ENCODE measurements at places on chromosomes 3 and 15. TPM values are rescaled to one million over a fixed set of nuclear protein-coding genes. Genes with fewer than 3 reads are reported as not detected.

- DNase-seq = no peak
Measured at GRCh38 chr3:109596991-109597390, 259.6 kb upstream of the DPPA4 start.

DNA sequence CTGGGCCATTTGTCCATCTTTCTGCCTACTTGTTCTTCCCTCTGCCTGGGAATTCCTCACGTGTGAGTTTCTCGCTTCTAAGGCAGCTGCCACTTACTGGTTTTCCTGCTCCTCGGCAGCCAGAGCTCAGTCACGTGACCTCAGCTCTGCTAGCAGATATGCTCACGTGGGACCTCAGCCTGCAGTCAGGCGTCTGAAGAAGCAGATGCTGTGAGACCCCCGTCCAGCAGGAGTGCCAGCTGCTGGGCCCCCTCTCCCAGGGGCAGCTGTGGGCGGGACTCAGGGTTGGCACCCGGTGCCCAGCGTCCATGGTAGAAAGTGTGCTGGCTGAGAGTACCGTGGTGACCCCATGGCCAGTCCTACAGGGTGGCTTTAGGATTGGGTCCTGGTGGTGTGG, 161.3 kb upstream of the TLE3 start:
- no peak for DNase-seq

DNA sequence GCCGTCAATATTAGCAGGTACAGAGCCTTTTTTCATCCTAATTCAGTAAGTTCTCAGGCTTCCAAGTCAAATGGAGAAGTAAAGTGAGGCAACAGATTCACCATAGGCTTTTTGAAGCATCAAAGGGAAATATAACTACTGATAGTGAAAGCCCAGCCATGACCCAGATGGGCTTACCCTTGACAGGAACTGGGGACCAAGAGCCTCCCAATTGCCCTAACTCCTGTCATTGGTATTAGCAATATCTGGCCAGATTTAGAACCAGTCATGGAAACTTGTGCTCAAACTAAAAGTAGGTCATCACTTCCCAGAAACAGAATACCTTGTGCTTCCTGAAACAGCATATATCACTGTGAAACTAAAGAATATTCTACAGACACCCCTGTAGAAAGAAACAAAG, 33.0 kb downstream of the NME9 start:
- DNase-seq = no peak

DNA sequence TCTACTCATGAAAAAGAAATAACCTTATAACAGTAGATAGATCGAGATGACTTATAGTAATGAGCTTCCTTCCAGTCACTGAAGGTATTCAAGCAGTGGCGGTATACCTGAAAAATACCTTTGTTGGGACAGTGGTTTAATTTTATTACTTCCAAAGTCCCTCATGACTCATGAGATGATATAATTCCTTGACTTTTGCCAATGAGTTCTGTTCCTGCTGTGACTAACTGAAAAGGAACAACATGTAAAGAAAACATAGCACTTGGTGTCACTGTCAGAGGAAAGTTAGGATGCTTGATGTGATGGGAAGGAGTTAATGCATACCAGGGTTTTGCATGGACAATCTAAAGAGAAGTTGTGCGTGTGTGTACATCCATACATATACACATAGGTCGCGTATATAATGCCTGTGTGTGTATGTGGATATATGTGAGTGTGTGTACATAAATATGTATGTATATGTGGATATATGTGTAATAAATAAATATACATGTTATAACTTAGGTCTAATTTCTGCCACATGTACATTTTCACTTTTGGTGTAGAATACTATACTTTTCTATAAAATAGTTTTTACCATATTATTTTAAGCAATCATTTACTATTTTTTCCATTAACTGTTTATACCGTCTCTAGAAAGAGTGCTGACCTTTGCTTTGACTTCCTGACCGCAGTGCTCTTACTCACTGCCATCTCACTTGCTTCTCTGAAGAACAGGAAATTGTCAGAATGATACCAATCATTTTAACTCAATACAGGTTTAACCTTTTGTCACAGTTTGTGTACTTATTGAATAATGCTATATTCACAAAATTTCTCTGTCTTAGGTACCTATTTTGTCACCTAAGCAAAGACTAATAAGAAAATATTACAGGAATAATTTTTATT, 12.6 kb upstream of the PAK2 start:
- DNase-seq = peak; percentile 96

DNA sequence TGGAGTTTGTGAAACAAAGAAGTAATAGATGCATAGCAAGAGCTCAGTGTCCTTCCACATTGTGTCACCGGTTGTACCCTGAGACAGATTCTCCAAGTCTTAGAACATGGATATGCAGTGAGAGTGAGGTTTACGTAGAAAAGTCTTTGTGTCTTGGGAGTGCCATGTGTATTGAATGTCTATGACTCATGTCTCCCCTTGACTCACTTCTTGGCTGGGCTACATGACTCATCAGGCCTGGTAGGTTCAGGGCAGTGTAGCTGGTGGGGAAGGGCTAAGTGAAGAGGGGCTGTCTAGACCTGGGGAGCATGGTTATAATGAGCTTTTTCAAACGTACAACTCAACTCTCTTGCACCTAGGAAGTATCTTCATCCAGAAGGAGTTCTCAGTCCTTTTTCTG, 167.4 kb downstream of the GAP43 start:
- DNase-seq = peak; percentile 98

- peak; percentile 65 for DNase-seq
Measured at GRCh38 chr3:59052803-59053411, 3.1 kb upstream of the CFAP20DC start.

- DNase-seq = peak; percentile 41
Measured at GRCh38 chr3:84600703-84601225, 358.0 kb upstream of the CADM2 start.

DNA sequence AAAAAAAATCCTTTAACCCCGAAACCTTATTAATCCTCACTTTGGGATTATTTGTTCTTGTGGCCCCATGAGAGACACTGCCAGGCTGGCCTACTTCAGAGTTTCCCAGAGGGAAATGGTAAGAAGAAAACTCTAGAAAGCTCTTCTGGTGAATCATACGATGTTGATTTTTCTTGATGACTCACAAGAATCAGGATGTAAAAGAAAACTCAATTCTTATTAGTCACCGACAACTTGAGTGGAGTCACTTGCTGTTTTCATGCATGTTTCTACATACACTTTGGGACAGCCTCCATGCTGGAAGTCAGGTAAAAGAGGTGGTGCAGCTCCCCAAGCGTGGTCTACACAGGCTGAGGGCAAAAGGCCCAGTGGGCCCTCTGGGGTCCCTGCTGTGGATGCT, 42.8 kb downstream of the MYO5C start:
- peak; percentile 93 for DNase-seq

- DNase-seq = no peak
Measured at GRCh38 chr3:38994251-38994650, 57.5 kb downstream of the SCN11A start.

GRCh38 chr3:169147238-169148008, 516.1 kb downstream of the MECOM start:
- DNase-seq = peak; percentile 73

DNA sequence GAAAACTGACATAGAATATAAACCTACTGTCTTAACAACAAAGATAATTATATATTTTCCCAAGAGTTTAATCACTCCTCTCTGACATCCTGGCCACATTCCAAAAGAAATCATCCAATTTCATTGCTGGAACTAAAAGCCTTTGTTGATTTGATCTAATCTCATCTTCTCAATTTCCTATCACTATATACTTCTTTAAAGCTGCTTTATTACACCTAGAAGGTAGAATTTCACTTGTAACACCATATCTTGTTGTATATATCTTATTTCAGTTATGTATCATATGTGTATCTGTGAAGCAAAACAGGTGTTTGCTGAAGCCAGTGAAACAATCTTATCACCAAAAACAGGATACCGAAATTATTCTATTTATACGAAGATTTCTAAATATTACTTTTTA, 740.2 kb downstream of the ROBO1 start:
- no peak for DNase-seq

DNA sequence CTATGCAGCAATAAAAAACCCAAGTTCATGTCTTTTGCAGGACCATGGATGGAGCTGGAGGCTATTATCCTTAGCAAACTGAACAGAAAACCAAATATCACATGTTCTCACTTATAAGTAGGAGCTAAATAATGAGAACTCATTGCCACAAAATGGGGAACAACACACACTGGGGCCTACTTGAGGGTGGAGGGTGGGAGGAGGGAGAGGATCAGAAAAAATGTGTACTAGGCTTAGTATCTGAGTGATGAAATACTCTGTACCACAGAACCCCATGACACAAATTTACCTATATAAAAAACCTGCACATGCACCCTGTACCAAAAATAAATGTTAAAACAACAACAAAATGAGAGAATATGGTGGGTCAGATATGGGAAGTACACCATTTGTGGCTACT, 49.6 kb upstream of the AADACL2 start:
- DNase-seq = no peak

DNA sequence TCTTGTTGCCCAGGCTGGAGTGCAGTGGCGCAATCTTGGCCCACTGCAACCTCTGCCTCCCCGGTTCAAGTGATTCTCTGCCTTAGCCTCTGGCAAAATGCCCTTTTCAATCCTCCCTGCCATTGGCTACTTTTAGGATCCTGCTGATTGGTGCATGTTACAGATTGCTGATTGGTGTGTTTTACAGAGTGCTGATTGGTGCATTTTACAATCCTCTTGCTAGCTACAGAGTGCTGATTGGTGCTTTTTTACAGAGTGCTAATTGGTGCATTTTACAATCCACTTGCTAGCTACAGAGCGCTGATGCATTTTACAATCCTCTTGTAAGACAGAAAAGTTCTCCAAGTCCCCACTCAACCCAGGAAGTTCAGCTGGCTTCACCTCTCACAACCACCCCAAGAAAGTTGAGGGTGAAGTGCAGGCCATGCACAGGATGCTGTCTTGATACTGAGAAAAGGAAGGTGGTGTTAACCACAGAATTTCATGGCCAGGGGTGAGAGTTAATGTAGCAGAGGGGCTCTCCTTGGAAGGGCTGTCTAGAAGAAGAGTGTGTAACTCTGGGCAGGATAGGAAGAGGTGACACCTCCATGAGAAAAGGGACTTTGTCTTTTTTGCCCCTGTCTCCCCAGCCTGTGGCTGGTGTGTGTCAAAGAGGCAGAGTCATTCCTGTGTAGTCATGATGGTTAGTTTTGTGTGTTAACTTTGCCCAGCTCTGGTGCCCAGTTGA, 145.9 kb downstream of the APBA2 start:
- DNase-seq = no peak

DNA sequence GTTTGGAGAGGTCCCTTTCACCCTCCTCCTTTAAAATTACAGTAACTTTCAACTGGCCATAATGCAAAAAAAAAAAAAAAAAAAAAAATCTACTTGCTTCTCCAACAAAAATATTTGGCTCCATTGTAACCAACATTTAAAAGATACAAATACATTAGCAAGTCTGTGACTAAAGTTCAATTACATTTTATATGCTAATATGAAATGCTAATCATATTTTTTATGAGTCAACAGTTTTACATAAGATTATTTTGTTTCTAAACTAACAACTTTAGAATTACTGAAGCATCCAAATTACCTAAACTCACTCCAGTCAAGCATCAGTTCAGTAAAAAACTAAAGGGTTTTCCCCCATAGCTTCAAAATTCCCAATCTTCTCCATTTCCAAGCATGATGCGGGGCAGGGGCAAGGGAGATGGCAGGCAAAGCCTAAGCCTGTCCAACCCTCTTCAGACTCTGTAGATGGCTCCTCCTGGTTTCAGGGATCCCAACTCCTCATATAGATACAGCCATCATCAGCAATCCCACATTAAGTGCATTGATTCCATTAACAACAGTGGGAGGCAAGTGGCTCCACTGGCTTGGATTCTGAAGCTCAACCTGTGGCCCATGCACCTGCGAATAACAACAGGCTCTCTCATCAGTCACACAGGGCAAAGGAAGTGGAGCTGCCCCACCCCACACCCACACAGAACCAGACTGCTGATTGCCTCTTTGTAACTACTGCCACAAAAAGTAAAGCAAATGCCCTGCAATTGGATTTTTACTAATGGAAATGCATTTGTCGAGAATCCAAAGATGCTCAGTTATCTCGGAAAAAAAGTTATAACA, 15.0 kb downstream of the SFMBT1 start:
- DNase-seq = no peak

DNA sequence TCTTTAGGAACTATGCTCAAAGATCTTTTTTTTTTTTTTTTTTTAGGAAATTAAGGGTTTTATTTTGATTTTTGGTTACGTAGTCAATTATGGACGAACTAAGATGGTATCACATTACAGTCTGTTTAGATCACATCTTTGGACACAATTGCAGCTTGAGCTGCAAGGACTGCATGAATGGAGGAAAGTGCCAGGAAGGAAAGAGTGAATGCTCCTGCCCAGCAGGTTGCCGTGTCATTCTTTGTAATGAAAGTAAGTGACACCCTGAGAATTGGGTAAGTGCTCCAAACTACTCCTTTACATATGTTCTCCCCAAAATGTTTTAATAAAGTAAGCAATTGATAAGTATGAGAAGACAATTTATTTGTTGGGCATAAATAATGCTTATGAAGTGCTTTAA, 716.5 kb upstream of the GOLIM4 start:
- no peak for DNase-seq

DNA sequence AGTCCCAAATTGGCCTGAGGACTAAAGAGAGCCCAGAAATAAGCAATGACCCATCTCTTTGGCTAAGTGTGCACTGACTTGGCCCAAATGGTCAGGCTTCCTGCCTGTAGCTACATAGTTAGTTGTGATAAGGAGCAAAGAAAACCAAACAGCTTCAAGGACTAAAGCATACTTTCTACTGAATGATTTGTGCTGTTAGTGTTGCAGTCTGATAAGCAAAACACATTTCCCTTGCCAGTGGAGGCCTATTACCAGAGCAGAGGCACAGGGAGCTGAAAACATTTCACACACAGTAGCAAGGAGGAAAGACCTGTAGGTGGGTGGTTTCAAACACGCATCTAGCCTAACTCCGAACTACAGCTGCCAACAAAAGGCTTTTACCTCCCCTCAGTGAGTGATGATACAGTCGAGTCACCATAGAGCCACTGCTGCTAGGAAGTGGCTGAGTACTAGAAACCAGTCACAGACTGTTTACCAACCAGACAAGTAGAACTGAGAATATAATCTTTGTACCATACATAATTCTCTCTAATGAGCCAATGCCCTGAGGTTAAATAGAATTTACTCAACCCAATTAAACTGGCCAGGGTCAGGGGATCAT, 222.3 kb upstream of the THBS1 start:
- DNase-seq = peak; percentile 75

- DNase-seq = no peak
Measured at GRCh38 chr3:139074565-139075115, 29.9 kb upstream of the PRR23C start.

- DNase-seq = no peak
Measured at GRCh38 chr3:40009991-40010390, 200.6 kb downstream of the MYRIP start.

MINDY4B gene
- not detected for total RNA-seq

TUSC7 gene
- not detected for total RNA-seq

MYZAP gene
- total RNA-seq = 3.5 TPM

LRRC28 gene
- total RNA-seq = 10.6 TPM

HCN4 gene
- not detected for total RNA-seq

CD86 gene
- total RNA-seq = not detected

All from PC-3 (cell line).